AG10803 (cell line): ENCODE measurements at places on chromosomes 3 and 15.

- DNase-seq = peak; percentile 46
Measured at GRCh38 chr15:67998599-67999133, 55.4 kb upstream of the PIAS1 start.

DNA sequence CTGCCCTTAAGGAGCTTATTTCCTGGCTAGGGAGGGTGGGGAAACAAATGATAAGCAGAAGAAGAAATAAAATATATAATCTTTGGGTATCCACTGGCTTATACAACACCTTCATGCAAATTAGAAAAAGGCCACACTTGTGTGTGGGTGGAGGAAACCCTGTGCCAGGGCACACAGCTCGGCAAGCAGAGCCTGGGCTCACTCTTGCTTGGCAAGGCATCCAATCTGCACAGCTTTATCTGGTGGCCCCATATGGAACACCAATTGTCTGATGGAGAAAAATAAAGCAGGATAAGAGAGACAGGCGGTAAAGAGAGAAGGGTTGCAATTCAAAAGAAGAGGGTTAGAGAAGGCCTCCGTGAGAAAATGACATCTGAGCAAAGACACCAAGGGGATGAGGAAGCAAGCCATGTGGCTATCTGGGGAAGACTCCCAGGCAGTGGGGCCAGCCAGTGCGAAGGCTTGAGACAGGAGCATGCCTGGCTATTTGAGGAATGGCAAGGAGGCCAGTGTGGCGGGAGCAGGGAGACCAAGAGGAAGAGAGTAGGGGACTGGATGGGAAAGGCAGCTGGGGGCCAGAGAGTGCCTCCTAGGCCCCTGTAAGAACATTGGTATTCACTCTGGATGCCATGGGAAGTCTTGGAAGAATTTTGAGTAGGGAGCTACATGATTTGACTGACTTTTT, 22.5 kb upstream of the VPS8 start:
- no peak for DNase-seq

DNA sequence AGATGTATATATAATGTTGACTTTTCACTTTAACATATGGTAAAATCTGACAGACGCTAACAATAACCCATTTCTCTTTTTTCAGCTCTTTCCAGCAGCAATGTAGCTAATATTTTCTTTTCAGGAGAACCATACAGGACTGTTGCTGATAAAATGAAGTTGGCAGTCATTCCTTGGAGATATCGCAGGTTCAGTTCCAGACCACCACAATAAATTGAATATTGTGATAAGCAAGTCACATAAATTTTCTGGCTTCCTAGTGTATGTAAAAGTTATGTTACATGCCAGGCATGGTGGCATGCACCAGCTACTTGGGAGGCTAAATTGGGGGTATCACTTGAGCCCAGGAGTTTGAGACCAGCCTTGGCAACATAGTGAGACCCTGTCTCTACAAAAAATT, 31.9 kb upstream of the TM4SF1 start:
- no peak for DNase-seq

- no peak for DNase-seq
Measured at GRCh38 chr3:127206154-127206553, 13.2 kb downstream of the PRR23E start.

DNA sequence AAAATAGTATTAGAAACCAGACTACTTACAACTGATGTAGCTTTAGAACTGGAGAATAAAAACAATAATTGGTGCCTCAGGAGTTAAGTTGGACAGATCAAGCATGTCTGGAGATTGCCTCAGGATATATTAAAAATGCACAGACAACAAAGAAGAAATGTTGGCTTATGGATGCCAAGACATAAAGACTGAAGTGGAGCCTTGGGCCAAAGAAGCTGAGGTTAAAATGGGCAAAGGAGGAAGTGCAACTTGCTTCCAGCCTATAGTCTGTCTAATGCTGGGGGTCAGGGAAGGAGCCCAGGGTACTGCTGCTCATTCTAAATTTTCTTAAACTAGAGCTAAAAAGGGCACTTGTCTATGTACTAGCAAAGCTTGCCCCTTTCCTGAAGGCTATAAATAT, 77.5 kb downstream of the ESYT3 start:
- DNase-seq = no peak

- DNase-seq = no peak
Measured at GRCh38 chr3:33076952-33077351, 20.0 kb downstream of the GLB1 start.

- peak; percentile 47 for DNase-seq
Measured at GRCh38 chr3:55330756-55331155, 156.3 kb downstream of the WNT5A start.

DNA sequence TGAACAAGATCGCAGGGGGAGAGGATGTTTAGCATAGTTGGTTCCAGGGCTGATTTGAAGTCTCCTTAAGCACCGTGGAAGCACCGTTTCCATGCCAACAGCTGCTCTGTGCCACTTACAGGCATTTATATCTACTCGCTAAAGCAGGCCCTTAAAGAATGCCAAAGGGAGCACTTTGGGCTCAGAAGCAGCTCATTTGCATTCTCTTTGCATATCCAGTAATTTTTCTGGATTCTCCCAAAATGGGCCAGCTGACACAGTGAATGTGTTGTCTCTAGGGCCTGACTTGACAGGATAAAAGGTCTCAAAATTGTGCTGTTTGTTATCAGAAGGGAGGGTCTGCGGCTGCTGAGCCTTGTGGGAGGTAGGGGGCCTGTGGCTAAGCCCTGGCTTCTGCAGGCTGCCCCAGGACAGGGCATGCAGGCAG, 138.6 kb downstream of the FBLN2 start:
- no peak for DNase-seq

DNA sequence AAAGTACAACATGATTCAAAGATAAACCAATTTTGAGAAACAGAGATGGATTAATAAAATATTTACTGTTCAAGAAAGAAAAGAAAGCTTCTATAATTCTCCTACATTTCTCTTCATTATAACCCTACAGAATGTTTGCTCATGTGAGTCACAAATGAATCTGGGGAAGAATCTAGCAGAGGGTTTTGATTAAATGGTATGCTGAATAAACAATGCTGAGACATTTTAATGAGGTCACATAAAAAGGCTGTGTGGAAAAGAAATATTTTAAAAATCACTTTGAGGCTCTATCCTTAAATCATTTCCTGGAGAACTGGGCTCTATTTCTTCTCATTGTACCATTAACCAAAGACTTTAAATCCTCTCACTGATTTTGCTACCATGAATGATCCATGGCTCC, 727.7 kb downstream of the NTRK3 start:
- DNase-seq = peak; percentile 31

- DNase-seq = no peak
Measured at GRCh38 chr15:34355241-34355640, 11.8 kb downstream of the LPCAT4 start.

- DNase-seq = no peak
Measured at GRCh38 chr15:57545995-57546394, 45.7 kb upstream of the MYZAP start.

GRCh38 chr15:53862386-53862785, 102.9 kb upstream of the WDR72 start:
- no peak for DNase-seq

DNA sequence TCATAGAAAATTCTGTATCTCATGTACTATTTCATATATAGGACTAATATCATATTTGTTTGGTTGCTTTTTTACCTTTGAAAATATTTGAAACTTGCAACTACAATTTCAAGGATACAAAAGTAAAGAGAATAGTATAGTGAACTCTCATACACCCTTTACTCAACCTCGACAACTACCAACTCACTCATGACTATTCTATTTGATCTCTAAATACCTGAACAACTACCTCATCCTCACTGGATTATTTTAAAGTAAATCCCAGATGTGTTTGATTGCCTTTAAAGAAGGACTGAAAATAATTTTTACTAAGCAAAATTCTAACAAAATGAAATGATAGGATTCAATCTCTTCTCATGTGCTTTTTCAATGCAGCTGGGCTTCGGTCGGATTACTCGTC, 12.1 kb downstream of the TMPRSS7 start:
- DNase-seq = no peak

DNA sequence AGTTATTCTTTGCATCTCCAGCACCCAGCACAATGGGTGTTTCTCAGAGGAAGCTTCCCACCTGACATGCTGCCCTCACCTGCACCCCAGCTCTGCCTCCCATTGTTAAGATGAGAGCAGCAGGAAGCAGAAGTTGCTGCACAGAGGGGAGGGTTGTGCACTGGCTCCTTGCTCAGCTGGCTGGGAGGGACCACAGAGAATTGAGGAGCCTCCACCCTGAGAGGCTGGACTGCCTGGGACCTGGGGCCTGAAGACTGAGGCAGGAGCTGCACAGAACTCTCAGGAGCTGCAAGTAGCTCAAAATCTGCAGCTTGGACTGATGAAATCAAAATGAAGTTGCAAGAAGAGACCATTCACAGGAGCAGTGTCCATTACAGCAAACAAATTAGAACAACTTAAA, 222.3 kb upstream of the LINGO1 start:
- no peak for DNase-seq

- no peak for DNase-seq
Measured at GRCh38 chr3:111369958-111370357, 172.0 kb upstream of the CD96 start.

DNA sequence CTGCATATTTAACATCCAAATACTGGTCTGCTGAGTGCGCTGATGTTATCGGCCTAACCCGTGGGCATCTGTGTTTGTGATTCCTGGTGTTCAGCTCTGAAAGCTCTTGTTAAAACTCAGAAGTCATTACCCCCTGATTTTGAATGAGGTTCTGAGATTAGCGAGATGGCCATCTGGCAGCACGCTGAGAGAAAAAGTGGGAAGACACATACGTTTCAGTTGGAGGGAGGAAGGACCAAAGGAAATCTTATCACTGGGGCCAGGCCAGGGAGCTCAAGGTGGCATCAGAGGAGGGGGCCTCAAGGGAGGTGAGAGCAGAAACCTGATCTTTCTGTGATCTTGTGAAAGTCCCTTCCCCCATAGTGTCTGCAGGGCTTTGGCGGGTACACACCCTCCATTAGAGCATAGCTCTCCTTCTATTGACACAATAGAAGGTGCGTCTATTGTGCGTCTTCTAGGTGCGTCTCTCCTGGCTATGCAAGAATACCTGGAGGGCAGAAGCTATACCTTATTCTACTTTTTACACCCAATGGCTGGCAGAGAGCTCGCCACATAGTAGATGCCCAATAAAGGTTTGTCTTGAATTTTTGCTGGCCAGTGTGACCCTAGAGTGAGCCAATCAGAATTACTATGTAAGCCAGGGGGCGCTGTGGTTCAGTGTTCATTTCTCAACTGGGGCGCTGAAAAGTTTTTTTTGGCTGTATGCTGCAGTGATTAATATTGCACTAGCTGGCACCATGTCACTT, 182.4 kb downstream of the SHQ1 start:
- no peak for DNase-seq
